ENCODE measurements at places on chromosomes 4 and X.

- no peak for DNase-seq
These were observed 113.5 kb downstream of the PRKX start for GRCh38 chrX:3599802-3600430.

DNA sequence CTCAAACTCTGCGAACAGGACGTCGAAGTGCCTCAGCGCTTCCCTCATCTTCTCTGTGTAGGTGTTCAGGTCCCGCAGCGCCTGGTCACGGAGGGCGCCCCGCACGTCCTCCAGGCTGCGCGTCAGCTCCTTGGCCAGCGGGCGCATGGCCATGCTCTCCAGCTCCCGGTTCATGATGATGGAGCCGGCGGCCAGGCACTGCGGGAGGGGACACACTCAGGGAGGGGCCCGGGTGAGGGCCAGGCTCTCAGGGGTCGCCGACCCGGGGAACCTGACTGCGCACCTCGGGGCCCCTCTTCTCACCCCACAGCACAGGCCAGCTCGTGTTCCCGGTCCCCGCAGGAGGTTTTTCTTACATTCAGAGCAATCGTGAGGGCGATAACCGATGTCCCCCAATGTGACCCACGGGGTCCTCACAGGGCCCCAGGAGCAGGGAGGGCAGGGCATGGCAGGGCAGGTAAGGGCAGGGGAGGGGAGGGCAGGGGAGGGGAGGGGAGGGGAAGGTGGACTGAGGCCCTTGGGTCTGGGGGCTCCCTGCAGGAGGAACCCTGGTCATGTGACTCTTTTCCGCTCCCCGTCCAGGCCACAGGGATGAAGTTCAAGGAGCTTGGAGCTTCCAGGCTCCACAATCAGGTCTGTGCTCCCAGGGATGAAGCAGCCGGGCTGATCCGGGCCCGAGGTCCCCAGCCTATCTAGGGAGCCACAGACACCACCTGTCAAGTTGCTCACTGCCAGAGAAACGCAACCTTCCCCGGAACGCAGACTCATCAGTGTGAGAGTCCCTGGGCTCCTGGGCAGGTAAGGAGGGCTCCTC is 77.8 kb upstream of the MXD4 start:
- no peak for DNase-seq

DNA sequence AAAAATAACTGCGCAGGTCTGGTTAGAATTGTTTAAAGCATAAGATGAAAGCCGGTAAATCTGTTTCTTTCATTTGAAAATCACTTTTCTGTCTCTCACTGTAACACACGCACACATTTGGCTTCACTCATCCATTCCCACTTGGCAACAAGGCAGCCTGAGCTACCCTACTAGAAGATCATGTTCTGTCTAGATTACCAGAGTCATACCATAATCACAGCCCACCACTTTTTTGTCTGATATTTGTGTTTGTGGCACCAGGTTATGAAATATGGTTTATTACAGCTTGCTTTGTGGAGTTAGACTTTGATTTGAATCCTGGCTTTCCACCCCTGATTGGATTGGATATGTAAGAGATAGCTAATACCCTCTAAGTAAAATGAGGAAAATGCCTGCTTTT is 2.2 kb downstream of the USO1 start:
- no peak for DNase-seq

- DNase-seq, result no peak
These were observed 61.5 kb downstream of the GLRA2 start for GRCh38 chrX:14590693-14591424.

- DNase-seq, result no peak
These were observed 81.2 kb downstream of the SPCS3 start for GRCh38 chr4:176400816-176401461.

DNA sequence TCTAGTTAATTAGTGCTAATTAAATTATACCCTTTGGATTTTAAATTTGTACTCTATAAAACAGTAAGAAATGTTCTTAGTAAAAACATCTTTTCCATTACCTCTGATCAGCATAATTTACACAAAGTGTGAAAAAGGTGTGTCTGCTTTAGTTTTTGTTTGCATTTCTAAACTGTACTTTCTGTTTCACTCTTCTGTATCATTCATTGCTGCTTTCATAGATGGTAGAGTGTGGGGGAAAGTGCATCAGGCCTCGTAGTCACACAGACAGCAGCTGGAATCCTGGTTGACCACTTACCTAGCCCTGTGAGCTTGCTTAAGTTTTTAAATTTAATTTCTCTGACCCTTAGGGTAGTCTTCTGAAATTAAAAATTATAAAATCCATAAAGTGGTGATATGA is 275.4 kb upstream of the PITX2 start:
- DNase-seq, result no peak

- DNase-seq, result no peak
These were observed 17.5 kb downstream of the NMU start for GRCh38 chr4:55618546-55619143.

DNA sequence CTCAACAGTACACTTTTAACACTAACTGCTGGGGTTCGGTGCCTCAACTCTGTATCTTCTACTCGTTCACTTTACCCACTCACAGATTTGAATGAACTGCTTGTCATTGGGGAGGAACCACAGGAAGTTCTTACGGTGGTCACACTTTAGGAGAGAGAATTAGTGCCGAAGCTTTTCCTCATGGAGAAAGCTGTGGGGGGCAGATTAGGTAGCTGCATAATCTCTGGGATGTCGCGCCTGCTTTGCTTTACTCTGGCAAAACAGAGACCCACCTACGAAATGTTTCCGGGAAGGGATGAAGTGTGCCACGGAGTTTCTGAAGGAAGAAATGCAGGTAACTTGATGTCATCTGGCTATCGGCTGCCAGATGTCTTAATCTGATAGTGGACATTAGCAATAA is 949.7 kb upstream of the TENM3 start:
- no peak for DNase-seq

GRCh38 chr4:150366487-150366999 is 215.4 kb upstream of the MAB21L2 start:
- DNase-seq, result no peak

DNA sequence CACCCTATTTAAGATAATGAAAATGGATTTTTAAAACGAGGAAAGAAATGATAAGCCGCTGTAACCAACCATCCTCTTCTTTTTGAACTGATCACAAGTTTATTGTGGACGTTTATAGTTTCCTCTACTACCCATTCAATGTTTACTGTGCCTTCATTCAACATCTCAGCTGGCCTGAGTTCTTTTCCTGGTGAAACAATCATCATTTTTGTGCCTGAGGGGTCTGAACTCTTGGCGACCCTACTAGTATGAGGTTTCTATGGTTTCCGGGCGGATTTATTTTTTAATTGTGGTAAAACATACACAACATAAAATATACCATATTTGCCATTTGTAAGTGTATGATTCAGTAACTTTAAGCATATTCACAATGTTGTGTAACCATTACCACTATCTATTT is 100.7 kb downstream of the SPRY1 start:
- DNase-seq, result no peak

DNA sequence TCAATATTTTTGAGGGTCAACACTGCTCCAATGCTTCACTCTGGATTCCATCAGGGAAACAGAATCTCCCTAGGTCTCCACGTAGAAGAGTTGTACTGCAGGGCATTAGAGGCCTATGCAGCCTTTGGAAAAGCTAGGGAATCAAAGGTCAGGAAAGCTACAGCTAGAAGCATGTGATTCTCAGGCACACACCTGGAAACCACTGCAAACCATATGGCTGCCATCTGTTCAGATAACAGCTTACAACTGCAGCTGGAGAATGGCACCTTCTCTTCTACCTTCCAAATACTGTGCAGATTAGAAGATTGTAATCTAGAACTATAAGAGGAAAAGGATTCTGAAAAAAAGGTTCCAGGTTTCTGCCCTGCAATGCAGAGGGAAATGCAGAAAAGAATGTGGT is 60.6 kb downstream of the BTC start:
- DNase-seq, result no peak

- peak; percentile 38 for DNase-seq
These were observed 149.3 kb downstream of the SOWAHB start for GRCh38 chr4:76748649-76749048.

GRCh38 chr4:103410386-103410785 is 212.2 kb upstream of the CENPE start:
- DNase-seq, result no peak

GRCh38 chr4:27018910-27019309 is 158.3 kb downstream of the STIM2 start:
- no peak for DNase-seq

DNA sequence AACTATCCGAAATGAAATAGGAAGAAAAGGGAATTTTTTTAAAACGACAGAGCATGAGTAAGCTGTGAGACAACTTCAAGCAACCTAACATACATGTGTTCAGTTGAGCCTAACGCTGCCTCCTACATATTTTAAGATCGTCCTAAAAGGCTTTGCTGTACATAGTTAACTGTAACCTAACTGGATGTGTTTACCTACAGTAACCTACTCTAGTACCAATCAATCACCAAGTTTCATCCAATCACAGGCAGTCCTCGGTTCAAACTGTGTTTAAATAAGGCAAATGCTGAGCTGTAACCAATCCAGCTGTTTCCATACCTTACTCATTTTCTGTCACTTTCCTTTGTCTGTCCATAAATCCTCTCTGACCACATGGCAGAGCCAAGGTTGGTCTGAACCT is 17.1 kb downstream of the RCHY1 start:
- DNase-seq, result no peak

- DNase-seq, result no peak
These were observed 56.9 kb downstream of the PCGF3 start for GRCh38 chr4:762211-763190.

GRCh38 chrX:18961686-18962085 is 22.2 kb downstream of the PHKA2 start:
- DNase-seq, result no peak

- DNase-seq, result no peak
These were observed 18.8 kb upstream of the YTHDC1 start for GRCh38 chr4:68368691-68369131.

GRCh38 chrX:107597264-107597663 is 31.0 kb upstream of the PRPS1 start:
- DNase-seq, result no peak

Data from K562 (cell line).